ENCODE measurements at places on chromosomes 7 and 10.

DNA sequence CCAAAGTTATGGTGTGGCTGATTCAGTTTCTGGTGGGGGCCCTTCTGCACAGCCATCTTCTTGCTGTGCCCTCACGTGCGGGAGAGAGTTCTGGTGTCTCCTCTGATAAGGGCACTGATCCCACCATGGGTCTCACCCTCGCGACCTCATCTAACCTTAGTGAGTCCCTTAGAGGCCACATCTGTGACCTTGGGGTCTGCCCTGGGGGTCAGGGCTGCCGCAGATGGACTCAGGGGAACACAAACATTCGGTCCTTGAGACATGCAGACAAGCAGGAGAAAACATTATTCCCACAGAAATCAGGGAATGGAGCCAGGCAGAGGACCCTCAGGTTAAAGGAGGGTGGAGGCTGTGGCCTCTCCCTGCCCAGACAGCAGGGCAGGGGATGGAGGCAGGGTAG, 177.9 kb downstream of the DNAJB6 start:
- DNase-seq, result no peak

GRCh38 chr7:7427363-7427762, 108.3 kb downstream of the COL28A1 start:
- DNase-seq, result no peak

DNA sequence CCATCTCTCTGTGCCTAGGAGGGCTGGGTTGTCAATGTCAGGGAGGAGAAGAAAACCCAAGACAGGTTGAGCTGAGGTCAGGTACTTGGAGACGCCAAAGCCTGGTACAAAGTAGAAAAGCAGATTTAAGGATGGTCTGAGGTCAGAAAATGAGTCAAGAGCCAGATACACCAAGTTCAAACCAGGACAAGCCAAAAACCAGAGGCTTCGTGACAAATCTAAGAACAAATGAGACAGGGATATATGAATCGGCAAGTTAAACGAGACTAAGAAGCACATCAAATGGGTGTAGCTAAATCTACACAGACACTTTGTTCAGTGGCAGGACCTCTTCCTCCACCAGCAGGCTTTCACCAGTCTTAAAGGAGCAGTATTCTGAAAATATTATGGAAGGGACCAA, 34.2 kb downstream of the C7orf33 start:
- no peak for DNase-seq

GRCh38 chr10:49242604-49243003, 54.4 kb upstream of the TMEM273 start:
- no peak for DNase-seq

GRCh38 chr10:44023517-44023916, 361.4 kb downstream of the CXCL12 start:
- DNase-seq, result no peak

GRCh38 chr10:131533846-131534526, 222.5 kb upstream of the TCERG1L start:
- no peak for DNase-seq

DNA sequence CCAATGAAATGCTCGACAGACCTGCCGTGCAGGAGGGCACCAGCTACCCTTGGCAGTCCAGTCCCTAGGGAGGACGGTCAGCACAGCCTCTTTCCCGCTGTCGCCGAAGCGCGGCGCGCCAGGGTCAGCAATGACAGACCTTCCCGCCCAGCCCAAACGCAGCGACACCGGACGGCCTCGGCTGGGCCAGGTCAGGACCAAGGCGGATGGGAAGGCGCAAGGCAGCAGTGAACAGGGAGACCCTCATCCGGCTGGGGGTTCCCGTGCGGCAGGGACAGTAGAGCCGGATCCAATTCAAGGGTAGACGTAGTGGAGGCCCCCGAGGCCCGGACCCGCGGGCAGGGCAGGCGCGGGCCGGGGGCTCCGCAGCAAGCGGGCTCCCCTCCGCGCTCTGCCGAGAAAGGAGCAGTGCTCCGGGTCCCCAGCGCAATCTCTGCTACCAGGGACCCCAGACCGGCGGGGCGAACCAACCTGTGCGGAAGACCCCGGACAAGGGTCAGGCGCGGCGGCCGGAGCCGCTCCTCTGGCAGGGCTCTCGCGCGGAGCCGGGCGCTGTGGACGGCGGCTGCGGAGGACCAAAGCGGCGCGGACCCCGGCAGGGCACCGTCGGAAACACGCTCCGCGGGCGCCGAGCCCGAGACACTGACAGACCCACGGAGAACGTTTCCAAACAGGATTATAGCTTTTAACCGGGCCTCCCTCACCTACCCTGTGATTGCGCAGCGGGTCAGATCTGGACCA, at the start of gene SEC31B:
TSS of gene SEC31B (minus strand) at position 551 of the 741 bp plus-strand sequence. CDS start 2,909 bp downstream, outside the sequence.
- no peak for DNase-seq

DNA sequence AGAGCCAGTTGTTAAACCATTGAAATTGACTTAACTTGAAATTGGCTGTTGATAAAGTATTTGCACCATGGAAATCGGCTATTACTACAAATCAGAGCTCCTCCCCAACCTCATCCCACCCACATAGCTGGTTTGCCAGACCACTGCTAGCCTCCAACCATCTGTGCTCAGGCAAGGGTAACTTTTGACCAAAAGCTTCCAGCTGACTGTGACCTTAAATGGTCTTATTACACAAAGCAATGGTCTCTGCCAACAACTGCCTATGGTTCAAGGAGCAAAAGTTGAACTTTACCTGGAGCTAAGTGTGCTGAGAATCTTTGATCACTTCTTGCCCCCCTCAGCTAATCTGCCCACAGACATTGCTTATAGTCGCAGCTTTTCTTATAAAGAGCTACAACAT, 48.5 kb upstream of the ADRB1 start:
- DNase-seq, result no peak

- DNase-seq, result no peak
Observed at GRCh38 chr7:106110885-106111654, 1.0 kb downstream of the SYPL1 start.

GRCh38 chr10:51288511-51288910, 214.2 kb downstream of the PRKG1 start:
- DNase-seq, result no peak

GRCh38 chr7:88647825-88648224, 111.7 kb upstream of the ZNF804B start:
- no peak for DNase-seq

GRCh38 chr10:50627443-50627842, 3.7 kb upstream of the SGMS1 start:
- no peak for DNase-seq

DNA sequence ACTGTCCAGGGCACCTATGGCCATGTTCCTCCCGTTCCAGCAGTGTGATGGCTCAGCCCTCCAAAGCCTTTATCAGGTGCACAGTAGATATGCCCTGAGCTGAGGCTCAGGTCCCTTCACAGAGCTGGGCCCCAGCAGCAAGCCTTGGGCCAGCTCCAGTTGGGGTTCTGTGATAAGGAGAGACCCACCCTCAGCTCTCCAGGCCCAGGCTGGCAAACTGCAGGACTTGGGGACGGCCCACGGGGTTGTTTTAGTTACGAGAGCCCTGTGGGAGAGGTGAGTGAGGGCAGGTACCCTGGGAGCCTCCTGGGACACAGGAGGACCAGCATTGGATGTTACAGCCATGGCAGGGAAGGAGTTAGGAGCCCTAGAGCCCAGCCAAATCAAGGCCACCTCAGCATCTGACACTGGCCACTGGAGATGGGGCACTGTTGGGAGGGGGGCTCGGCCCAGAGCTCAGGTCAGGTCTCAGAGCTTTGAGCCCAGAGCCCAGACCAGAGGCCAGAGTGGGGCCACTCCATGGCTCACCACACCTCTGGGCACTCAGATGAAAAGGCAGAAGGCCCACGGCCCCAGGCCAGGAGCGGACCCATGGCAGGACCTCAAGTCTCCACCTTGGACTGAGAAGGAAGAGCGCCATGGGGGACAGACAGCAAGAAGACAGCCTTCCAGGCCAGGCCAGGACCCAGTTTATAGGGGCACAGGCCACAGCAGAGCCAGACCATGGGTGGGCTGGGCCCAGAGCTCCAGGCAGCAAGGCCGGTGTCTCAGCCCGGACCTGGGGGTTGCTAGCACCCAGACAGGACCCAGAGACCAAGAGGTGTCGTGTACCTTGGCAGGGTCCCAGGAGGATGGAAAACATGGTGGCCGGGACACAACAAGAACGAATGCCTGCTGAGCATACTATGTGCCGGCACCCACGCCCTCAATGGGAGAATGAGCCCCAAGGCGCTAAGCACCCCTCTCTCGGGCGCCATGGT, 12.8 kb downstream of the GRID1 start:
- no peak for DNase-seq

GRCh38 chr10:111128331-111129180, 51.7 kb downstream of the ADRA2A start:
- no peak for DNase-seq

- DNase-seq, result no peak
Observed at GRCh38 chr7:127996253-127997071, 34.8 kb downstream of the LRRC4 start.

DNA sequence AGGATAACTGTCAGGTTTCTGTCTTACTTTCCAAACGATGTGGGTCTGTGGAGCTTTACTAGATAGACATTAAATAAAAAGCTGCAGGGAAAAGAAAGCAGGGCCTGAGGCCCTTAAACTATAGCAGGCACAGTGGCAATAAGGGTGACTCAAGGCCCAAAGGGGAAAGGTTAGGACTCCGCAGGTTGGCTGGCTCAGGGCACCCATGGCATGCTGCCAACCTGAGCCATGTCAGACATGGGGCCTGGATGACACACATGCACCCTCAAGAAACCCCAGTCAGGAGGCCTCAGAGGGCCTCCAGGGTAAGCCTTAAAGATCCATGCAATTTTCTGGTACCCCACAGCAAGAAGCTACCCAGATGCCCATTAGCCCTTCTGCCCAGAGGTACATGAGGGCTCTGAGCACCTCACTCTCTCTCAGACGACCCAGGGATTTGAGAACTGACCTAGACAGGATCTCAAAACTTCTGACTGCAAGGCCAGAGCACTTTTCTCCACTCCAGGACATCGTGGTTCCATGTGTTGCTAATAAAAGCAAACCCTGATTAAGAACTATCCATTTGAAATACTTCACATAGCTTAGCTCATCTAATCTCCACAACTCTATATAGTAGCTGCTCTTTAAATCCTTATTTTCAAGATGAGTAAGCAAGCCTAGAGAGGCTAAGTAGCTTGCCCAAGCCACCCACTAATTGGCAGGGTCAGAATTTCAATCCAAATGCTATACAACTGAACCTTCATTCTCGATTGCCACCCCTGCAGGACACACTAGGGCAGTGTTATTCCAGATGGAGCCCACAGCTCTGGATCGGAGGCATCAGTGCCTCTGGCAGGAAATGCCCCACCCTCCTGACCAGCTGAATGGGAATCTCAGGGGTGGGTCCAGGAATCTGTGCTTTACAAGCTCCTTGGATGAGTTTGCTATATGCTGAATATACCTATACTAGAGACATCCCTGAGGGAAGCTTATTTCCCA, 132.5 kb upstream of the EFCAB10 start:
- DNase-seq, result no peak

GRCh38 chr7:87918740-87919139, 15.3 kb upstream of the ADAM22 start:
- DNase-seq, result no peak

GRCh38 chr7:84970670-84971069, 216.2 kb downstream of the SEMA3D start:
- no peak for DNase-seq

DNA sequence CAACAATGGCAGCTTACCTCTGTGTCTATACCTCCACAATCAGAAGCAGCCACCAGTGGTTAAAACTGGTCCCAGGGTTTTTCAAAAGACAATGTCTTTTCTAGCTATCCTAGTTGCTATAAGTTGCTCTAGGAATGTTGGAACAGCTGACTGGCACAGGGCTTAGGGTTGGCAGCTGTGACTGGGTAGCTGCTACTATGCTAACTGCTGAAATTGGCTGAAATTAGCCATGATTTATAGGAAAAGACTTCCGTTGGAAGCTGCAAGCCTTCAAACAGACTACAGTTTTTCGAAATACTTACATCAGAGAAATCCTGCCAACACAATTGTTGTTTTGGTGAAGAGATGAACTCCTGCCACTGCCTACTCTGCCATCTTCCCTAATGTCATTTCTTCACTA, 102.3 kb downstream of the MKX start:
- no peak for DNase-seq

DNA sequence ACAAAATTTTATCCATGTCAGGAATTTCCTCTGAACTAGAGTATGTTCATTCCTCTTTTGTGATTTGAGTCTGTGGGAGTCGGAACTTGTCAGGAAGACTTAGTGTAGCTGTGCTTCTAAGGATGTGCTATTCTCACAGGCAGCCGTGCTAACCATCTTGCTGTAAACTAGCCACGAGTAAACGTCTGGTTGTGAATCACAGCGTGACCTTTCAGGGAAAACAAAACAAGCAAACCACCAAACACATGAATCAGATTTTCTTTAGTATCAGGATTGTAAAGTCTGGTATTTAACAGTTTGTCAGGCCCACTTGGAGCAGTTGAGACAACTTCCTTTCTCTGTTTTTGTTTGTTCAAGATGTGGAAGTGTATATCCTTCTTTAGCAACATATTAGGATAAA, 32.0 kb downstream of the AUTS2 start:
- no peak for DNase-seq

- DNase-seq, result no peak
Observed at GRCh38 chr10:12397941-12398340, 48.6 kb downstream of the CAMK1D start.

- no peak for DNase-seq
Observed at GRCh38 chr10:12428447-12429135, 79.2 kb downstream of the CAMK1D start.

GRCh38 chr10:58477902-58478301, 34.8 kb upstream of the BICC1 start:
- DNase-seq, result no peak

- DNase-seq, result no peak
Observed at GRCh38 chr10:52965938-52966401, 193.4 kb upstream of the MBL2 start.

GRCh38 chr10:114879541-114880158, 58.1 kb downstream of the FHIP2A start:
- no peak for DNase-seq

DNA sequence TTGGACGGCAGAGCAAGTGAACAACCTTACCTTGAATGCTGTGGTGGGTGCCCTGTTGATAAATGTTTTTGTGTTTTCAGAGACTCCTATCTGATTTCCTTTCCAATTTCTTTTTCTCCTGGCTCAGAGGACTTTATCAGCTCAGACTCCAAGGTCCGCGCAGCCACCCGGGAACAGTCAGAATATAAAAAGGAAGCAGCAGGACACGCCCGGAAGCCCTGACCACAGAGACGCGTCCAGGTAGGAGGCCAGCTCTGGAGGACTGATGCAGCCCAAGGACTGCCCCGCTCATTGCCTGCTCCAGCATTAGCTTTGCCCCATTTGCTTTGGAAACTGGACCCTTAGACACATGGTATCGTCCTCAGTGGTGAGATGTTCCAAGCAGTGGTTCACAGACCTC, 61.3 kb downstream of the TACC2 start:
- DNase-seq, result no peak

- no peak for DNase-seq
Observed at GRCh38 chr10:33257439-33258080, 76.9 kb downstream of the NRP1 start.

GRCh38 chr10:101617102-101617823, 29.1 kb downstream of the DPCD start:
- DNase-seq, result no peak

Data from AG04450 (cell line).